ENCODE measurements at places on chromosomes 16 and 17. TPM values are rescaled to one million over a fixed set of nuclear protein-coding genes. Genes with fewer than 3 reads are reported as not detected.

- H3K36me3 ChIP-seq = peaks cover 3% of the 10 kb centered on the region
- DNase-seq = peak; percentile 63
- no peaks in the 10 kb centered on the region for H3K4me1 ChIP-seq
- no peak overlapping the region for H3K27ac ChIP-seq
- H3K4me3 ChIP-seq = no peak overlapping the region
Observed at GRCh38 chr17:286571-286970, 66.0 kb downstream of the RPH3AL start.

RNF166 gene
- total RNA-seq = 12.8 TPM

ZSCAN10 gene
- not detected for total RNA-seq

GRCh38 chr17:76695059-76695831 lies 15.5 kb downstream of the MXRA7 start:
- peaks cover 75% of the 10 kb centered on the region for H3K4me1 ChIP-seq
- peaks cover 3% of the 10 kb centered on the region for H3K36me3 ChIP-seq
- peak overlapping the region; percentile 50 for H3K27ac ChIP-seq
- no peaks in the 10 kb centered on the region for H3K27me3 ChIP-seq
- no peak for DNase-seq
- no peak overlapping the region for H3K4me3 ChIP-seq

WSCD1 gene
- 4.4 TPM for total RNA-seq

GRCh38 chr17:73271072-73271471 lies 9.4 kb upstream of the CPSF4L start:
- no peak overlapping the region for H3K4me3 ChIP-seq
- no peak overlapping the region for H3K27ac ChIP-seq
- no peaks in the 10 kb centered on the region for H3K36me3 ChIP-seq

GRCh38 chr16:84044118-84044488 lies 1.5 kb upstream of the SLC38A8 start:
- H3K27ac ChIP-seq = no peak overlapping the region
- H3K36me3 ChIP-seq = peaks cover 2% of the 10 kb centered on the region
- H3K27me3 ChIP-seq = peaks cover 21% of the 10 kb centered on the region
- H3K4me1 ChIP-seq = no peaks in the 10 kb centered on the region
- H3K4me3 ChIP-seq = no peak overlapping the region

DNA sequence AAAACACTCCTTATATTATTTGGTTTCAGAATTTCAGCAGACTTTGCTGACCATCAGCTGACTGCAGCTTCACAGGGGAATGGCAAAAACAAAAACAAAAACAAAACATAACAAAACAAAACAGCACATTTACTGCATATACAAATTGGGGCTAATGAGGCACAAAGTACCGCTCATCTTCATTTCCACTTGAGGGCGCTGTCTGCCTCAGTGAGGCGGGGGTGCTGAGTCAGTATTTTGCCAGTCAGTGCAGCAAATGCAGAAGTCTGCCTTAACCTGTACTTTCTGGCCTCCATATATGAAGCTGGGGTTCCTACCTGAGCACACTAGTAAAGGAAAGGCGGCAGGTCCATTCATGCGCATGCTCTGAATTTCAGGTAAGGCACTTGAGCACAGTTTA lies 13.5 kb upstream of the DYNLRB2 start:
- no peak overlapping the region for H3K4me3 ChIP-seq
- no peak overlapping the region for H3K27ac ChIP-seq
- no peaks in the 10 kb centered on the region for H3K36me3 ChIP-seq
- no peaks in the 10 kb centered on the region for H3K4me1 ChIP-seq
- H3K27me3 ChIP-seq = peaks cover 58% of the 10 kb centered on the region
- DNase-seq = no peak

DNA sequence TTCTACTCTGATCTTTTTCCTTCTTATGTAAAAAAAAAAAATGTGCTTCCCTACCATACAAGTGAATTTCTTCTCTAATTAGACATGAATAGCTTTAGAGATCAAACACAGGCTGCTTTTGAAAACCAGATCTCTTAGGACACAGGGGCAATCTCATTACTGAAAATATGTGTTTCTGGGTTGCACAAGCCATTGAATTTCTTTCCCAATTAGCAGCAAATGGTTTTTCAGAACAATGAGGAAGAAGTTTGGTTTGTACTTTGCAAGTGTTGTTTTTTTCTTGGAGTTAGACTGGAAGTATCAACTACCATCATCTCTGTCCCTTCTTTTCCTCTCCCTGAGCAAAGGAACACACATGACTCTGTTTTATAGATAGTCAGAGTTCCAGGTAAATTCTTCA lies 5.6 kb upstream of the ANKS4B start:
- H3K36me3 ChIP-seq = no peaks in the 10 kb centered on the region
- H3K4me1 ChIP-seq = no peaks in the 10 kb centered on the region
- H3K27me3 ChIP-seq = peaks cover 35% of the 10 kb centered on the region
- H3K27ac ChIP-seq = no peak overlapping the region
- no peak overlapping the region for H3K4me3 ChIP-seq
- DNase-seq = no peak

DNA sequence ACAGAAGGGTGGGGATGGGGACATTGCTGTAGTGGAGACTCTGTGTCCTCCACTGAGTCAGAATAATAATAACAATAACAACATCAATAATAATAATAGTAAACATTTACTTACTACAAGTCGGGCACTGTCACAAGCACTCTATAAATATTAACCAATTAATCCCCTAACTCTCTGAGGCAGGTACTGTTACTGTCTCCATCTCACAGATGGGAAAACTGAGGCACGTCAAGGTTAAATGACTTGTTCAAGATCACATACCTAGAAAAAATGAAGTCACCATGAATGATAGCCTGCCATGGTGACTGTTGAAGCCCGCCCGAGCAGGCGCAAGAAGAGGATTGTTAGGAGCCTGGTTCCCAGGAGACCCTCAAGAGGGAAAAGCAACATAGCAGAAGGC lies 10.2 kb downstream of the PRR29 start:
- H3K36me3 ChIP-seq = no peaks in the 10 kb centered on the region
- no peak for DNase-seq
- peaks cover 5% of the 10 kb centered on the region for H3K27me3 ChIP-seq
- H3K4me1 ChIP-seq = peaks cover 9% of the 10 kb centered on the region

- H3K4me1 ChIP-seq = no peaks in the 10 kb centered on the region
- no peaks in the 10 kb centered on the region for H3K36me3 ChIP-seq
- H3K4me3 ChIP-seq = no peak overlapping the region
- H3K27me3 ChIP-seq = no peaks in the 10 kb centered on the region
Observed at GRCh38 chr17:45409659-45410076, 23.0 kb downstream of the ARHGAP27 start.

SHISA9 gene
- 1.6 TPM for total RNA-seq

GRCh38 chr16:7437135-7437804 lies 104.6 kb downstream of the RBFOX1 start:
- no peak for DNase-seq
- H3K27me3 ChIP-seq = no peaks in the 10 kb centered on the region
- H3K4me3 ChIP-seq = no peak overlapping the region
- no peak overlapping the region for H3K27ac ChIP-seq
- H3K4me1 ChIP-seq = no peaks in the 10 kb centered on the region
- no peaks in the 10 kb centered on the region for H3K36me3 ChIP-seq

- peaks cover 65% of the 10 kb centered on the region for H3K27me3 ChIP-seq
- H3K27ac ChIP-seq = no peak overlapping the region
- H3K4me1 ChIP-seq = peaks cover 15% of the 10 kb centered on the region
Observed at GRCh38 chr17:79804856-79805696, 8.2 kb upstream of the CBX8 start.

GRCh38 chr17:79466562-79467350 lies 144.1 kb downstream of the RBFOX3 start:
- H3K27ac ChIP-seq = no peak overlapping the region
- no peak overlapping the region for H3K4me3 ChIP-seq
- peaks cover 6% of the 10 kb centered on the region for H3K4me1 ChIP-seq
- no peak for DNase-seq
- H3K36me3 ChIP-seq = no peaks in the 10 kb centered on the region
